ENCODE measurements at places on chromosomes 2 and 18.

DNA sequence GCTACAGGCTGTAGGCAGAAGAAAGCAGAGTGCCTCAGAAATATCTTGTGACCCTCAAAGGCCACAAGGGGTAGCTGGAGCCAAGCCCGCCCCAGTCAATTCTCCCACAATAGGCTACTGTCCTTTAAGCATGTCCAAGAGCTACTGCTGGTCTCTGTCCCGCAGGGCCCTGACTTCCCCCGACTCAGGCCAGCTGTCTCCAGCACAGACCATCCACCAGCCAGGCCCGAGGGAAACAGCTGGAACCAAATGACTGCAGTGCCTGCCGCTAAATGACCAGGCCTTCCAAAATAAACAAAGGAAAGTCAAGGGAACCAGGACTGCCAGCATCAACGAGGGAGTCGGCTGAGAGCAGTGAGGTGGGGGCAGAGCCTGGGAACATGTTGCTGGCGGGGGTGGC lies 36.7 kb downstream of the MCFD2 start:
- no peak for DNase-seq

- no peak for DNase-seq
Observed at GRCh38 chr2:193738892-193739291, 1544.2 kb upstream of the TMEFF2 start.

- DNase-seq, result no peak
Observed at GRCh38 chr2:214226061-214226460, 184.8 kb upstream of the VWC2L start.

GRCh38 chr2:196365923-196366322 lies 194.5 kb upstream of the STK17B start:
- DNase-seq, result no peak

DNA sequence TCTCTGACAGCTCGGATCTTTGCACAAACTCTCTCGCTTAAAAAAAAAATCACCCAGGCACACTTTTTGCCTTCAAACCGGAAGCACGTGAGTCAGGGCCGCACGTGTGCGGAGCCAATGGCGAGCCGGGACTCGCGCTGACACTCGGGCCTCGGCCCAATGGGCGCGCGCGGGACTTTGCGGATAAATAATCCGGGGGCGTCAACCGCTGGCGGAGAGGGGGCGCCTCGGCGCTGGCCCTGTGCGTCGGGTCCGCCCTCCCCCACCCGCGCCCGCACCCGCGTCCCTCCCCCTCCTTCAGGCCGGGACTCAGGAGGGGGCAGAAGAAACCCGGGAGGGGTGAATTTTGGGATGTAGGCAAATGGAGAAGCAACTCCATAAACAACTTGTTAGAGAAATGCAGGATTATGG lies 319 bp upstream of the EN1 start:
- DNase-seq, result no peak

- DNase-seq, result no peak
Observed at GRCh38 chr2:194015751-194016150, 1641.3 kb upstream of the SLC39A10 start.

DNA sequence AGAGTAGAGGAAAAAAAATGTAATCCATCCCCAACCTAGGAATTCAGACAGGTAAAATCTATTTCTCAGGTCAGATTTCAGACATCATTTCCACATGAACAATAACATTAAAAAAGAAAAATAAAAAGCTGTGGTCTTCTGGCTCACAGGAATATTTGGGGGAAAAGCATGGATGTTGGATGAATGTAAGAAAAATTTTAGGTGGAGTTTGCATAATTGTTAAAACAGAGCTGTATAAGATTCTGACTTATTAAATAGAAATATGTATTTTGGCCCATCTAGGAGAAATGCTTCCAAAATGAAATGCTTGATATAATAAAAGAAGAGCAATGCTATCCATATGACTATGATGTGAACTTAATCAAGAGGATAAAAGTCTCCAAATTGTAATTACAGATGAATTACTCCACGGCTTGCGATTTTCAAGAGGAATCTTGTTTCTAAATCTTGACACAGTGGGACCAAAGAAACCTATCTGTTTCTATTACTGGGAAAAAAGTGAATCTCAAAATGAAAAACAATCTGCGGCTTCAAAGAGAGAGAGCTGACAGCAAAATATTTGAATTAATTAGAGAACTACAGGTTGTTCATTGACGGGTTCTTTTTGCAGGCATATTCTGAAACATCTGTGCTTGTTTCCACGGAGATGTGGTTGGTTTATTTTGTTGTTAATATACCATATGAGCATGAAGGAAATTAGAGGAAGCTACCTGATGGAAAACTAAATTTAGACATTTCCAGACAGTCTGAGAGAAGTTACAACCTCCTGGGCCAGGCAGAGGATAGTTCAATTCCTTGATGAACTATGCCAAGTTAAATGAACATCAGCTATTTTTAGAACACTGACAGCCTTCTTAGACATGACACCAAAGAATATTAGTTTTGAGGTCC lies 468.7 kb downstream of the PID1 start:
- DNase-seq, result no peak

- DNase-seq, result no peak
Observed at GRCh38 chr18:22191923-22192322, 22.5 kb downstream of the GATA6 start.

GRCh38 chr18:79912994-79913831 lies 38.2 kb downstream of the SLC66A2 start:
- no peak for DNase-seq

DNA sequence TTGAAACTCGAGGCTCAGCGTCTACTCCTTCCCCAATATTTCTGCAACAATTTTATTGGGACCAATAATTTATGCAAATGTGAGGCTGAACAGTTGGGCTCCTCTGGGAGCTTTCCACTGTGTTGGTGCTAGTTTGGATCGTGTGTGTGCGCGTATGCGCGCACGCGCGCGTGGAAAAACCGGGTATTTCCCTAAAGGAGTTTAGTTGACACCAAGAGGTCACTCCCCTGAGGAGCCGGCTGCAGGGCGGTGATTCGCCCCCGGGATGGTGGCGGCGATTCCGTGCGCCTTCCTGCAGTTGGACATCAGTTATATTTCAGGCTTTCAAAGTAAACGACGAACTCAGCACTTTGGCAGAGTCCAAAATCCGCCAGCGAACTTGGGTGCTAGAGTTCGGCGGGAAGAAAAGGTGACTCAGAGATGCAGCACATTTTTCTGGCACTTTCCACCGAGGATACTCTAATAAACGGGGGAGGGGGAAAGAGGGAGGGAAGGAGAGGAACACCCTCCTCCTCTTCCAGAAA lies 186.5 kb upstream of the FANCL start:
- DNase-seq, result no peak

GRCh38 chr2:164760179-164760578 lies 81.4 kb downstream of the COBLL1 start:
- DNase-seq, result no peak

- no peak for DNase-seq
Observed at GRCh38 chr2:104938231-104938941, 84.5 kb downstream of the POU3F3 start.

DNA sequence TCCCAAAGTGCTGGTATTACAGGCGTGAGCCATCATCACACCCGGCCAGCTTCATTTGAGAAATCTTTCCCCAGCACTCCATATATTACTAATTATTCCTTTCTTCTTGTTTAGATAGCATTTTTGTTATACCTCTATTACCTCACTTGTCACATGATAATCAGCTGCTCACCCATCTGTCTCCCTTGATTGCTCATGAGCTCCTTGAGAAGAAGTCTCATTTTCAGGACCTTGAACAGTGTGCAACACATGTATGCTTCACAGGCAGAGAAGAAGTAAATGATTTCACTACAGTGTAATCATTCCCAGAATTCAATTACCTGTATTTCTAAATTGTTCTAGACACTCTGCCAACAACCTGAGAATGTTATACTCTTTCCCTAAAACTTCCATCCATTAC lies 6.2 kb downstream of the PAIP2B start:
- no peak for DNase-seq

DNA sequence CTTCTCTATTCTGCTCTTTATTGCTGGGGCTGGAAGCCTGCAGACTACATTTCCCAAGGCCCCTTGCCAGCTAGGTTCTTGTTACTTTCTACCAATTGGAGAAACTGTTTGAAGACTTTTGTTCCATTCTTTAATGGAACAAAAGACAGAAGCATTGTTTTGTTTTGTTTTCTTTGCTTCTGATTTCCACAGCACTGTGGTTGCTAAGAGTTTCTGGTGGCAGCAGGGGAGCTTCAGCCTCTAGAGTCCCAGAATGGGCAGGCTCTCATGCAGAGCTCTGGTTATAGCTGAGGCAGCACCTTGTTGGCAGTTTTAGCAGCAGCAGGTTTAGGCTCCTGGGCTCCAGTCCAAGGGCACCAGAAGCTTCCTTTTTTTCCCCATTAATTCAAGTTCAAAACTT lies 234.3 kb downstream of the ETAA1 start:
- DNase-seq, result no peak

- no peak for DNase-seq
Observed at GRCh38 chr2:1004398-1004797, 53.7 kb downstream of the SNTG2 start.

- no peak for DNase-seq
Observed at GRCh38 chr2:15050483-15050882, 418.0 kb downstream of the LRATD1 start.

GRCh38 chr2:218036371-218036770 lies 32.7 kb upstream of the RUFY4 start:
- no peak for DNase-seq

DNA sequence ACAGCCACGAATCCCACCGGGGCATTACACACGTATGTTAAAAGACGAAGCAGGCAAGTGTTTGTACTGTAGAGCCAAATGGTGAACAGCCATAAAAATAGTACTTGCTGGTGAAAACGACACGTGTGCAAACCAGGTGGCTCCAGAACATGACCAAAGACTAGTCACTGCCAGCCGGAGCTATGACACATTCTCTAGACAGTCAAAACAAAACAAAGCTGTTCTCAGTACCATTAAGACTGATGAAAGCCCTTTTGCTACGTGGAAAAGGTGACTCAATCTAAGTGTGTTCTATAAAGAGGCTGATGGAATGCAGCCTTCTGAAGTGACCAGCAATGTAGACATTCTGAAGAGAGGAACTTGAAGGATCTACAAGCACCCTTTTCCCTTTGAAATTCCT lies 367.7 kb upstream of the NETO1 start:
- DNase-seq, result no peak

GRCh38 chr2:180473456-180473855 lies 466.4 kb upstream of the CWC22 start:
- DNase-seq, result no peak

DNA sequence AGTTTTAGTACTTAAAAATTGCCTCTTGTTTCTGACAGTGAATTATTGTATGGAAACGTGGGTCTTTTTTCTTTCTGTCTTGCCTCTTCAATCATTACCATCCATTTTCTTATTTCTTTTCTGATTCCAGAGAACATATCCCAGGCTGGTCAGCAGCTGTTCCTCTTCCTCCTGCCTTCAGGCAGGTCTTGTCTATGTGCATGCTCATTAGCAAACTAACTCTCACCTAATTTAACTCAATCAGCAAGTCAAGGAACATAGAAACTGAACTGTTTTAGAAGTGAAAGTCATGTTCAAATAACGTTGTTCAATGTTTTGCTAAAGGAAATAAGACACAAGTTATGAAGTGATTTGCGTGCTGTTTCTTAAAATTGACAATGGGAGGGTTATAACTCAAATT lies 241.5 kb downstream of the PTGR3 start:
- DNase-seq, result no peak

DNA sequence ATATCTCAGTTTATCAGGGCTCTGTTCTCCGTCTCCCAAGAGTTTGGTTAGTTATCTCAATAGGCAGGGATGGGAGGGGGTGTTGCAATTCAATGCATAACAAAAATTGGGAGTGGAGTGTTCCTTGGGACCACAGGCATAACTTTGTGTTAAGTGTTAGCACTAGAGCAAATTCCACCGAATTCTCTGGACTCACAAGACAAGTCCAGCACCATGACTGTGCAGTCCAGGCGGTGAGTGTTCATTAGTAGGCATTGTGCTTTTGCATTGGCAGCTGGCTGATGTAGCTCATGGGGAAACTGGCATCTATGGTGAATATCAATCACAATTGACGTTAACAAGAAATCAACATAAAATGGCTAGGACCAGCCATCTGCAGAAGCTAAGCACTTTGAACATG lies 79.0 kb upstream of the CABLES1 start:
- no peak for DNase-seq

GRCh38 chr18:58225101-58225500 lies 181.1 kb downstream of the NEDD4L start:
- DNase-seq, result no peak

- no peak for DNase-seq
Observed at GRCh38 chr18:11981192-11981542, at the start of gene IMPA2. Gene IMPA2 (plus strand): TSS chr18:11981507. CDS start chr18:11981670, 163 bp downstream.

- DNase-seq, result no peak
Observed at GRCh38 chr18:48542513-48543181, 3.8 kb downstream of the CTIF start.

DNA sequence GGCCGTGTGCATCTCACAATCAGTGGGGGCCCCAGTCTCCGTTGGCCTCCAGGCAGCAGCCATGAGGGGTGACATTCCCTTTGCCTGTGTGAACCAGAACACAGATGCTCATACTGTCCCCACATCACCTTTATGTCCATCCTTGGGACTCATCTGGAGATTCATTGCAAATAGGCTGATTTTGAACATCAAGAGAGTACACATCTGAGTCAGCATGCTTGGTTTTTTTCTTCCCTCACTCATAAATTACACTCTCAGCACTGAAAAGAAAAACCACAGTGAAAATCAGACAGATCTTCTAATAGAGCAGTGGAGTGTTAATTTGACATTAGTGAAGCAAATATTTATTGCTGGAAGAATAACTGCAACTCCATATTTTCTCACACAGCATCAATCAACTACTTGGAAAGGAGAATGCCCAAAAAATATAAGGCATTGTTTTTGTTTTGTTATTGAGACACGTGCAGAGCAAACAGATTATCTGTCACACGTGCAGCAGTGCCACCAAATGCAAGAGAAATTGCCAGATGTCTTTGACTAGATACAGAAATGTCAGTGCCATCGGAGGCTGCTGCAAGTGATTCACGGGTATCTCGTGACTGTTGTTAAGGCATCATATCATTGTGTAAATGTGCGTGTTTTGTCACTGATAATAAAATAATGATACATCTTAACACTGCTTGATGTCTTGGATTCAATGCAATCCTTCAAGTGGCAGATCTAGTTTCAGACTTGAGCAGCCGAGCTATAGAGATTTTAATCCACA lies 10.9 kb downstream of the APCDD1 start:
- DNase-seq, result no peak

- no peak for DNase-seq
Observed at GRCh38 chr2:149702571-149702970, 115.0 kb upstream of the MMADHC start.

- no peak for DNase-seq
Observed at GRCh38 chr2:155841442-155841841, 491.1 kb downstream of the NR4A2 start.

- DNase-seq, result no peak
Observed at GRCh38 chr2:240468303-240469238, 33.1 kb downstream of the GPC1 start.

GRCh38 chr2:153488072-153488471 lies 9.5 kb upstream of the RPRM start:
- no peak for DNase-seq

- DNase-seq, result no peak
Observed at GRCh38 chr18:50738098-50738757, 81.6 kb downstream of the MRO start.

GRCh38 chr2:47662552-47662951 lies 120.4 kb upstream of the MSH6 start:
- no peak for DNase-seq

Data from activated T-helper 1 cell treated with anti-CD3 and anti-CD28 coated beads, Interleukin-12 subunit alpha, Interleukin-12 subunit beta, Interleukin-2, Interleukin-4 antibody, amounts not matched to agents 30 ng/mL and 10 ng/mL and 1 ng/mL, durations not matched to agents 14 hours and 24 hours and 36 hours (primary cell).